Right renal cortex interstitium (tissue), 3 donors: ENCODE measurements at places on chromosomes 13 and 19. TPM values are rescaled to one million over a fixed set of nuclear protein-coding genes. Genes with fewer than 3 reads are reported as not detected.

The GTPBP3 gene
- 17.3 TPM for polyA plus RNA-seq

The ZNF226 gene
- 28.4 TPM for polyA plus RNA-seq

The IGFL3 gene
- polyA plus RNA-seq, result not detected

The A1BG gene
- 0.76 TPM for polyA plus RNA-seq
